ENCODE measurements at places on chromosomes 12 and 14.

DNA sequence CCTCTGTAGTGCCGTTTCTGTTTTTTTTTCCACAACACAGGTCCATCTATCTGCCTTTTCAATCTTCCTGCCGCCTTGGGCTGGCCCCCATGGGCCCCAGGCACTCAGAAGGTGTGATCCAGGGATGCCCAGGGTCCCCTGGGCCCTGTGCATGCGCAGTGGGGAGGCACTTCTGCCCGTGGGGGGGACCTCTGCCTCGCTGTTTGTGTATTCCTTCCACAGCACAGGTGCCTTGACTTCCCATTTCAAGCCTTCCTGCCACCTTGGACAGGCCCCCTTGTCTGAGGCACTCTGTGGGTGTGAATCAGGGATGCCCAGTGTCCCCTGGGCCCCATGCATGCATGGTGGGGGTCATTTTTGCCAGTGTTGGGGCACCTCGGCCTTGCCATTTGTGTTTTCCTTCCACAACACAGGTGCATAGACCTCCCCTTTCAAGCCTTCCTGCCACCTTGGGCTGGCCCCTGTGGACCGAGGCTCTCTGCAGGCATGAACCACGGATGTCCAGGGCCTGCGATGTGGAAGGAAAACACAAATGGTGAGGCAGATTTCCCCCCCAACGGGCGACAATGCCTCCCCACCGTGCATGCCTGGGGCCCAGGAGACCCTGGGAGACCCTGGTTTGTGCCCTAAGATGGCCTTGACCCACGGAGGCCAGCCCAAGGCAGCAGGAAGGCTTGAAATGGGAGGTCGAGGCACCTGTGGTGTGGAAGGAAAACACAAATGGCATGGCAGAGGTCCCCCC, 366.5 kb downstream of the ALG10 start:
- no peak for DNase-seq

- no peak for DNase-seq
These were observed 264.0 kb downstream of the VRK1 start for GRCh38 chr14:97061198-97061597.

GRCh38 chr12:107318806-107319532, 225.6 kb upstream of the CRY1 start:
- peak; percentile 46 for DNase-seq

DNA sequence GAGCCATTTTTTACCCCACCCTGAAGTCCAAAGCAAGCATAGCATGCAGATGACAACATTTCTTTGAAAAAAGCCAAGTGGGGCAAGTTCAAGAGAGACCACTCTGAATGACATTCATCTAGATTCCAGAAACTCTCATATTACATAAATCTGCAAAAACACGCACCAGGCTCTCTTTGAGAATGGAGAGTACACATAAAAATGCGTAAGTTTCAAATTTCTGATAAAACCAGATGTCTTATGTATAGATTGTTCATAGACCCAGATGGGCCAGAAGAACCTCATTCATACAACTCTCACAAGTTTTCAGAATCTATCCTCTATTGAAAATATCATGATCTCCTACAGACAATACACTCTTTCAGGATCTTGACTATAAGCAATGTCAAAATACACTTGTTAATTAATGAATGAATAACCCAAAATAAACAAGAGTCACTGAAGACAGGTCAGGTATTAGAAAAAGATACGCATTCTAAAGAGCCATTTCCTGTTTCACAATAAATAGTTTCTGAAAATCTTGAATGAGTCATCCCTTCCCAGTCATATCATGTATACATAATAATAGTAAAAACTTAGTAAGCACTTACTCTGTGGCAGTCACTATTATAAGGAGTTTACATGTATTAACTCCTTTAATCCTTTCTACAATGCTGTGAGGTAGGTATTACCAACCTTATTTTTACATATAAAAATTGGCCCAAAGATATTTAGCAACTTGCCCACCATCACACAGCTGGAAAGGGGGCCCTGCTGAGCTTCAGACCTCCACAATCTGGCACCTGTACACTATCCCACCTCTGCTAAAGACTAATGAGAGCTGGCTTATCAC, 72.0 kb downstream of the PPP2R5E start:
- no peak for DNase-seq

DNA sequence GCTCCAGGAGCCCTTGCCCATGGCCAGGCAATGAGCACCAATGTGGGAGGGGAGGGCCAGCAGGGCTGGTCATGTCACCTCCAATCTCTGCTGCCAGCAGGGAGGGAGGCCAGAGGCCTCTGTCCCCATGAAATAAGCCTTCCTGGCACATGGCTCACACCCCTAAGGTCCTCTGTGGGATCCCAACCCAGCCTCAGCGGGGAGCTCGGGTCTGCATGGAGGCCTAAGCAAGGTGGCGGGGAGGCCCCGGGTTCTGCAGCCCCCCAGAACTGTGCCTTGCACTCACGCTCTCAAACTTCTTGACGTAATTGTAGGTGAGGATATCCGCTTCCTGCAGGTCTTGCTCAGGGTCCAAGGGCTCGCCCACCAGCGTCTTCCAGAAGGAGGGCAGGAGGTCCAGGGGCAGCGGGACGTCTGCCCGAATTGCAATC, 41.7 kb downstream of the TRAFD1 start:
- DNase-seq: no peak

- DNase-seq: no peak
These were observed 9.1 kb downstream of the GATC start for GRCh38 chr12:120455302-120455701.

- DNase-seq: no peak
These were observed 505.2 kb downstream of the BCL11B start for GRCh38 chr14:98766818-98767217.

- DNase-seq: no peak
These were observed 238.5 kb downstream of the RBM19 start for GRCh38 chr12:113727651-113728061.

GRCh38 chr14:73773441-73774240, 59.5 kb upstream of the PNMA1 start:
- DNase-seq: no peak

DNA sequence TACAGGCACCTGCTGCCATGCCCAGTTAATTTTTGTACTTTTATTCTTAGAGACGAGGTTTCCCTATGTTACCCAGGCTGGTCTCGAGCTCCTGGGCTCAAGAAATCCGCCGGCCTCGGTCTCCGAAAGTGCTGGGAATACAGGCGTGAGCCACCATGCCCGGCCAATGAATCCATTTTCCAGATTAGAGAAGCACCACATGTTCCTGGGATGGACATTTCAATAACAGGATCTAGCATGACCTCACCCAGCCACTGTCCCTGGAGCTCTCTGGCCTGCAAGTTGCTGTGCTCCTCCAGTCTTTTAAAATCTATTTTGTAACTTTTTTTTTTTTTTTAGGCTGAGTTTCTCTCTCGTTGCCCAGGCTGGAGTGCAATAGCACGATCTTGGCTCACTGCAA, 2.2 kb downstream of the GPR132 start:
- no peak for DNase-seq

DNA sequence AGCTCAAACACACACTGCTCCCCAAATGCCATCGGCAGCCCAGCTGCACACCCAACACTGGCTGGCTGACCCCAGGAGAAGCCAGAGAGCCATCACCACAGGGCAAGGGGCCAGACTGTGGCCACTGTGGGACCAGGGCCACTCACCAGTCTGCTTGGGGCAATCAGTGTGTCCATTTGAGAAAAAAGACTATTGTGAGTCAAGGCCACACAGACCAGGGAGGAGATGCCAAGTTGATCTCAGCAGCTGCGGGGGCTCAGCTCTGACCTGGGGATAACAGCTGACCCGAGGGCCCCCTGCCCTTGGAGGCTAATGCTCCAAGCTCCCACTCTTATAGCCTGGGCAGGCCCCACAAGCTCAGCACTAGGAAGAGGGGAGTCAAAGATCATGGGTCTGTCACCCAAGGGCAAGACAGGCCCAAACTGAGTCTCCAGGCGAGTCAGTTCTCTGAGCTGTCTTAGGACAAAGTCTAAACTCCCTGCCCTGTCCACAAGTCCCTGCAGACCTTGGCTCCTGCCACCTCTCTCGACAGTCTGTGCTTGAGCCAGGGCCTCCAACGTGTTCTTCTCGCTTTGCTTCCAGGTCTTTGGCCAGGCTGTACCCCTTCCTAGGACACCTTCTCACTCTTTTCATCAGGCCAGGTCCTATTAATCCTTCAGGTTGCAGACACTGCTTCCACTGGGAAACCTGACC, 30.1 kb upstream of the PNMA1 start:
- no peak for DNase-seq

GRCh38 chr14:33634631-33635030, 316.2 kb downstream of the EGLN3 start:
- no peak for DNase-seq

DNA sequence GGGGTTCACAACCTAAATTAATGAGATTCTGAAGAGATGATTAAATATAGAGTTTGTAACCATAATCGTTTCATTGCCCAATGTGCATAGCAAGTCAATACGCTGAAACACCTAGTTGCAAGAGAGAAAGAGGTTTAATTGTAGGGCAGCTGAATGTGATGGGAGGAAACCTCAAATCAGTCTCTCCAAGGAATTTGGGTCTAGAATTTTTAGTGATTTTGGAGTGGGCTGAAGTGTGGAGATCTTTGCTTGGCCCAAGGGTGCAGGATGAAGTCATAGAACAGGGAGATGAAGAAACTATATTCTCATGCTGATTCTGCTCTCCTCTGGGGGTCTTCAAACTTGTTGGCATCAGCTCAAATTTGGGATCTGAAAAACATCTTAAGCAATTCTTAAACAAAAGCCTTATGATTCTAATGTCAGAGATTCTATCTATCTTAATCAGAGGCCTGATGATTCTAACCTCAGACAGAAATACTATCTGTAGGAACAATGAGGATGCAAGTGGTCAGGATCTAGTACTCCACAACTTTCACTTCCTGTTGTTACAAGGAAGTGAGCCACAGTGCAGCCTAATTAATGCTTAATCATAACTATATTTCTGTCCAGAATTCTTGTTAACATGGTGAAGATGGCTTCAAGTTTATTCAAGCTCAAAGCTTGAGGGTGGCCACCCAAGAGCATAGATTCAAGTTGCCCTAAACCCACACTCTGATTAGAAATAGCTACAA, 80.2 kb upstream of the FUT8 start:
- no peak for DNase-seq

DNA sequence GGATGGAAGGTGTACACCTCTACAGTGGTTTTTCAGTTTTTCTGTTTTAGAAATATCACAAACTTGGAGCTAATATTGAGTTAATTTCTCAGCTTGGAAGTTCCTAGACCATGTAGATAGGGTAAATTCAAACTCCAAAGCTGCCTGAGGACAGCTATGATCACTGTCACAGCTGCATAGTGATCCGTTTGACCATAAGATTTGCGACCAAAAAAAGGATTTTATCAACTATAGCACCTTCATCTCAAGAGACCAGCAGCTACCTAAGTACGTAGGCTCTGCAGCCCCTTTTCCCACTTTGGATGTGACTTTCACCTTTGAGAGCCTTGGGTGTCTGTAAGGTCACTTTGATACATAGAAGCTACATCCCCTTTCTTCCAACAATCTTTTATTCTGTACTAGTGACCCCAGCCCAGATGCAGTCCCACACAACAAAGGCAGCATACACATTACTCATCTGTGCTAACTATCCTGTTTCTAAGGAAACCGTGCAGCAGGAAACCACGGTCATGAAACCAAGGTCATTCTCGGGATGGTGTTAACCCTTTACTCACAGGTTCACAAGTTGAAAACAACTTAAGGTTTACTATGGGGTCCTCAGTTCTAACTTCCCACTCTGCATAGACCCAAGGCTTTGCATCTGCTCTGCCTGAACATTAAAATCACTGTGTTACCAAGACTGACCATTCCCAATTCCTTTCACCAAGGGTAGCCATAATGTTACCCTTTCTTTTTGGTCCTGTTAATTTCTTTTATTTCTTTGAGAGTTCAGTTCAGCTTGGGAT, 75.4 kb downstream of the IFT81 start:
- DNase-seq: peak; percentile 37

- DNase-seq: no peak
These were observed 28.7 kb downstream of the NPAS3 start for GRCh38 chr14:32967421-32967820.

DNA sequence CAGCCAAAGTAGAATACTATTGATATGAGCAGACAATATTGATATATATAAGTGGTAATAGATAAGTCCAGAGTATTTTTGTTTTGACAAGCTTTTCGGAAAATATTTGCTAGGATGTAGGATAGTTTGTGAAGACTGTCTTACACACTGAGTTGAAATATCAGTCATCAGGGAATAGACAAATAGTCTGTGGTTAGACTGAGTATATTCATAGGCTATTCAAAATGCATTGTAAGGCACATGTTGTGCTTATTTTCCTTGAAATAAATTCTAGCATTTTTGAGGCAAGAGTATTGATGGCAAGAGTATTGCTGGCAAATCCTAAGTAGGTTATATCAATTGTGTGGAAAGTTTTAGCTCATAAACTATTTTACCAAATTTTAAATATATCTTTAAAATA, 201.1 kb downstream of the LRIG3 start:
- no peak for DNase-seq

GRCh38 chr14:83163016-83163415, 1629.4 kb upstream of the SEL1L start:
- DNase-seq: peak; percentile 1

- DNase-seq: no peak
These were observed 68.8 kb upstream of the AMN start for GRCh38 chr14:102853648-102854047.

DNA sequence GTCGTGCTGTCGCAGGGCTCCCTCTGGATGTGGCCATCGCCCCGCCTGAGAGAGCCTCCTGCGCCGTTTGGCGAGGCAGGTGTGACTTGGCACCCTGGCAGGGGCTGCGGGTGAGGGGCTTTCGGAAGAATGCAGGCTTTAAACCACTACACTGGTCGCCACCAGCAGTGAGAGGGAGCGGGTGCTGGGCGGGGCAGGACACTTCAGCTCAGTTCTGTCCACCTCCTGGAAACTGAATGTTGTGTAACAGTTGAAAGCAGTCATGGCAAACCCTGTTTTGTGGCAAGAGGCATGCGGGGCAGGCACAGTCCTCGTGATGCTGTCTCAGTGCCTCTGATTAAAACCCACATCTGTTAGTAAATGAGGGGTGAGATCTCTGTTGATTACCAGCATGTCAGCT, 55.9 kb downstream of the AACS start:
- no peak for DNase-seq

GRCh38 chr12:642633-643474, 20.4 kb downstream of the NINJ2 start:
- DNase-seq: peak; percentile 82
